ENCODE measurements at places on chromosomes 1 and 21.

GRCh38 chr1:53804791-53805505, 33.1 kb downstream of the NDC1 start:
- no peak for DNase-seq

GRCh38 chr1:174550296-174550695, 102.5 kb downstream of the GPR52 start:
- no peak for DNase-seq

DNA sequence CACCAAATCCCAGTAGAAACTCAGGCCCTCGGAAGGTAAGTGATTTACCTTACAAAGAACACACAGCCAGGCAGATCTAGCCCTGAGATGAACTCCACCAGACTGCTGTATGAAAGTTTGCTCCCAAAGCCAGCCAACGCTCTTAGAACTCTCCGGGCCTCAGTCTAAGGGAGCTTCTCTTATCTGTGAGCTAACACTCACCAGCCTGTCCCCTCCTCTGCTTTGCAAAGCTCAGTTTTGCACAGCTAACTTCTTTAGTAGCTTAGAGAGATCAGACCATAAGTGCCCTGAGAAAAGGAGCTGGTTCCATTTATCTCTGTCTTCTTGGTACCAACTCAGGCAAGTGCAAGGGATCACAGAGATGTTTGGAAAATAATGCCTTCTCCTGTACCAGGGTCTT, 195.8 kb upstream of the JUN start:
- no peak for DNase-seq

- no peak for DNase-seq
These were observed 29.8 kb upstream of the ETV3 start for GRCh38 chr1:157168015-157168414.

DNA sequence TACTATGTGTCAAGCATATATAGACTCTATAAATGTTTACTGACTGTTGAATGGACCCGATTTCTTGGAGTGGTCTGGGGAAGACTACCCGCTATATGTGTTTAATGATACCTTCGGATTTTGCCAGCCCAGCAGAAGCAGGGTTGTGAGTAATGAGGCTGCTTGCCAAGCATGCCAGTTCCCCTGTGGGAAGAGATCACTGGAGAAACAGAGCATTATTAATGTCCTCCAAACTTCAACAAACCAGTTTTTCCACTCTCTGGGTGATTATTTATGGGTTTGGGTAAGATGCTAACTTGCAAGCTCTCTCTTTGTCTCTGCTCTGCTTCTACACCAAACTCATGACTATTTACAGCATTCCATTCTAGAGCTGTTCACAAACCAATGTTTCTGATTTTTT, 25.1 kb upstream of the PHGDH start:
- DNase-seq, result no peak
